Fibroblast of mammary gland (primary cell): ENCODE measurements at places on chromosomes 12 and 14.

GRCh38 chr14:89654998-89655397 lies 238.0 kb upstream of the FOXN3 start:
- DNase-seq = no peak

DNA sequence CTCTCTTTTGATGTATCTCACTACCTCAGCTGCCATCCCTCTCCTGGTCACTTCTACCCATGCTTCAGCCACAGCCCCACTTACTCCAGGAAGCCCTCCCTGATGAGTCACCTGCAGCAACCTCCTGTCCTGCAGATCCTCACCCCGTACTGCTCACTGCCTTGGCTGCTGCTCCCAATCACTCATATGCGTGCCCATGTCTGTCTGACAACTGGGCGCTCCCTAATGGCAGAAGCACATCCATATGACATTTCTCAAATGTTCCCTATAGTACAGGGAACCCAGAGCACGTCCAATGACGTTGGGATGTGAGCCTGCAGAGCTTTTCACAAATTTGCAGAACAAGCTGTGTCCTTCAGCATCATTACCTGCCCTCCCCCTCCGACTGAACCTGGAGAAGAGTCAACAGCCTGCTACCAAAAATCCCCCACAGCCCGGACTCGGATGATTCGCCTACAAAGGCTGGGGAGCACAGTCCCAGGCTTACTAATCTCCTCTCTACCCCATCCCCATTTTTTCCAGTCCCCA lies 90.0 kb downstream of the SINHCAF start:
- DNase-seq = peak; percentile 6

DNA sequence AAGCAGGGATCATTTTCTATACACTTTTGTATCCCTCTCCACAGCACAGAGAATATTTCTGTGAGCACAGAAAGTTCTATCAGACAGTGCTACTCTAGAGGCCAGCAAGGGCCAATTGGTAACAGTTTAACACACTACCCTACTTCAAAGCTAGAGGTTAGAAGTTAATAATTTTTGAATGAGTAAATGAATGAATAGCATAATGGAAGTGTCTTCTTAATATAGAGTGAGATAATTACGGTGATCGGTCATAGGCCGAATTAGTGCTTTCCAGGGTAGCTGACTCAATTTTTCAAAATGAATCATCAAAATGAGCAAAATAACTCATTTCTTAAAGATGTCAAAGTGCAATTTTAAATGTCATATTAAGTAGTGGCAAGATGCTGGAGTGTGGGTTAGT lies 67.0 kb upstream of the CCDC198 start:
- no peak for DNase-seq

GRCh38 chr14:67242168-67242420 lies 859 bp downstream of the PALS1 start:
- no peak for DNase-seq

GRCh38 chr14:33363682-33364081 lies 425.0 kb downstream of the NPAS3 start:
- DNase-seq = no peak

DNA sequence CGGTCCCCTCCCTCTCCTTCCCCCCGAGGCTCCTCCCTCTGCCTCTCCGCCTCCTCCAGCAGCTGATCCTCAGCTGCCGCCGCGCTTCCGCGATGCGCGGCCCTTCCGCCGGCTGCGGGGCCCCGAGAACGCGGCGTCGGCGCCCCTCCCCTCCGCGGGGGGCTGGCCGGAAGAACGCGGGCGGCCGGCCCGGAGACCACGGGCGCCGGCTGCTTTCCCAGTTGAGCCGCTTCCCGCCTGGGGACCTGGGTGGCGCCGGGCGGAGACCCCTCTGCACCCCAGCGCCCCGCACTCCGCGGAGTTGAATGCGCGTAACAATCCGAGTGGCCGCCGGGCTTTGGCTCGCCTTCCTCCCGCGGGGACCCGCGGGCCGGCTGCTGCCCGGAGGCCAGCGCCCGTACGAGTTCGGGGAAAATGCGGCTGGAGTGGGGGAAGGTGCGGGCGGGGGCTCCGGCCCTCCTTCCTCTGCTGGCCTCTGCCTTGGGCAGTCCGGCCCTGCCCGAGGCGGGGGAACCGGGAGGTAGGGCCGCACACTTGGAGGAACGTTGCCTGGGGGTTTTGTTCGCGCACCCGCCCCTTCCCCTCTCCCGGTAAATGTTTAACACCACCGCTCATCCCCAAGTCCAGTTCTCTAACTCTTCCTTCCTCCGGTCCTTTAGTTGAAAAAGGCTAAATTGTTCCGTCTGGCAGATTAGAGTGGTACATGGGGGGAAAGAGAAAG lies 393 bp upstream of the DCAF5 start:
- peak; percentile 90 for DNase-seq

DNA sequence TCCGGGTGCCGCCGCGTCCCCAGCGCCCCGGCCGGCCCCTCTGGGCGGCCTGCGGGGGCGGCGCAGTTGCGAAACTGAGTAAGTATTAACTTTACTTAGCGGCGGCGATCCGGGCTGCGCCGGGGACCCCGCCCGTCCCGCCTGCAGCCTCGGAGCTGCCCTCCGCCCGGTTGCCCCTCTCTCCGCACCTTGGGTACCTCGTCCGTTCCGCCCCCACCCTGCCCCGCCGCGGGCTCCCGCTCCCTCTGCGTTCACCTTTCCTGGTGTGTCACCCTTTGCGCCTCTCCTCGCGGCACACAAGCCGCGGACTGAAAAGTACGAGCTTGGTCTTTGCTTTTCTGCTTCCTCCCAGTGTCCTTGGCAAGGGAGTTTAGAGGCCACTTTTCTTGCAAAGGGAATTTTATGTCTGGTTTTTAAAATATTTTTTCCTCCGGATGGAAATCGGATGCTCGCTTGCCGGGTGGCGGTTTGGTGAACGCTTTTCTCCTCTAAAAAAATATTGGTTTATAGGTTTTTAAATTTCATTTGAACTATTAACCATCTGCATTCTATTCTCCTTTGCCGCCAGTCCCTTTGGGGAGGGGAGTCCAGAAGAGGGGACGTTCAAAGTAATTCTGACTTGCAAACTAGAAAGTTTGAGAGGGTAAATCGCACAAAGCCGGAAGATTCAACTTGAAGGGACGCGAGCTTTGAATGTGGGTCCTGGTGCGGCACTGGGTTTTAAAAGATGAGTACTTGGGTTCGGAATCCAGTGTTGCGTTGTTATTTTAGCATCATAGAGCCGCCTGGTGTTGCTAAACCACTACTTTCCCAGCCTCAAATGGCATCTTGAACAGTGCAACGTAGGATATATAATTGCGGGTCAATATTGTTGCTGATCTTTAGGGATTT lies 834 bp downstream of the RASSF8 start:
- DNase-seq = peak; percentile 91

- DNase-seq = no peak
Observed at GRCh38 chr14:101473795-101474562, 87.3 kb upstream of the DIO3 start.

DNA sequence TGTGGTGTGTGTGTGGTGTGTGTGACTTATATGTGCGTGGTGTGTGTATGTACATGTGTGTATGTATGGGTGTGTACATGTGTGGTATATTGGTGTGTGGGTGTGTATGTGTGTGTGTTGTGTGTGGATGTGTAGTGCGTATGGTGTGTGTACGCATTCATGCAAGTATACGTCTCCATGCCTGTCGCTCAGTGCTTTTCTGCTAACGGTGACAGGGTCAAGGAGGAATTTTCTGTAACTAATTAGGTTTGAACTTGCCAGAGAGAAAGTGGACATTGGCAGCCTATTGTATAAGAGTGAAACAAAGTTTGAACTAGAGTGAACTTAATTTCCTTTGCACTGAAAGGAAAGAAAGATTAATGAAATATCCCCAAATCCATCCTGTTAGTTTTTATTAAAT lies 120.9 kb upstream of the GSC start:
- DNase-seq = no peak

- DNase-seq = peak; percentile 16
Observed at GRCh38 chr12:57621497-57622292, 10.5 kb downstream of the ARHGEF25 start.

DNA sequence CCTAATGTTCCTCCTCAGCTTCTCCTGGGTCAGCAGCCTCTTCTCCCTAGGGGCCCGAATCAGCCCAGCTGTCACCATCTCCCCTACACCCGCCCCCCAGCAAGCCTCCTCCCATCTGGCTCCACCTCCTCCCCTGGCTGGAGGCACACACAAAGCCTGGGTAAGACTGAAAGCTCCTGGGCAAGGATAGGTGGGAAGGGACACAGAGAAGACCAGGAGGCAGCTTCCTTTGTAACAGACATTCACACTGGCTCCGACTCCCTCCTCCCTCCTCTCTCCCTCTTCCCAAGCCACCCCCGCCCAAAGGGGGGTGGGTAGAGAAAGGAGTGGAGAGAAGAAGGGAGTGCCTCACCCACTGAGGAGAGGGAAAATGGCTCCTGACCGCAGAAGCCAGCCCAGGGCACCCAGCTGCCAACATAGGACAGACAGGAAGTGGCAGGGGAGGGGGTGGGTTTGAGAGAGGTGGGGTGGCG lies 4.0 kb downstream of the CHD4 start:
- DNase-seq = peak; percentile 42

DNA sequence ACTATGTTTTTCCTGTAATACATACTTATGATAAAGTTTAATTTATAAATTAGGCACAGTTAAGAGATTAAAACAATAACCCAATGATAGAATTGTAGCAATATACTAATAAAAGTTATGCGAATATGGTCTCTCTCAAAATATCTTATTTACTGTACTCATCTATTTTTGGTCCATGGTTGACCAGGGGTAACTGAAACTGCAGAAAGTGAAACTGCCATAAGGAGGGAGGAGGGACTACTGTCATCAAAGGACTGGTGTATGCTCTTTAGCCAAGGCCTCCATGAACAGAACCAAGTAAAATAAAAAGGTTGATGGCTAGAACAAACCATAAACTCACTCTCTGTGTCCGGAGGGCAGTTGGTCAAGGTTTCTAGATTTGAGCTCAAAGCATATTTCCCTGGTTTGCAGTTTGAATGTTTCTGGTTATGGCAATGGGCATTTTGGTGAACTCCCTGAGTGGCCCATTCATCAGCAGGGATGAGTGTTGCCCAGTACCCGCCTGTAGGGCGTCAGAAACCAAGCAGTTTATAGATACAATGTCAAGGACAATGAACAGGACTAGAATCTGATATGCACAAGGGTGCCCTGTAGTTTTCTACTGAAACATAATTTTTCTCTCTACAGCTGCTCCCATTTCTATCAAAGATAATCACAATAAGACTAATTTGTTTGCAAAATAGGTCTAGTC lies 19.8 kb downstream of the LEMD3 start:
- no peak for DNase-seq

GRCh38 chr12:27104546-27104945 lies 22.2 kb upstream of the C12orf71 start:
- no peak for DNase-seq

DNA sequence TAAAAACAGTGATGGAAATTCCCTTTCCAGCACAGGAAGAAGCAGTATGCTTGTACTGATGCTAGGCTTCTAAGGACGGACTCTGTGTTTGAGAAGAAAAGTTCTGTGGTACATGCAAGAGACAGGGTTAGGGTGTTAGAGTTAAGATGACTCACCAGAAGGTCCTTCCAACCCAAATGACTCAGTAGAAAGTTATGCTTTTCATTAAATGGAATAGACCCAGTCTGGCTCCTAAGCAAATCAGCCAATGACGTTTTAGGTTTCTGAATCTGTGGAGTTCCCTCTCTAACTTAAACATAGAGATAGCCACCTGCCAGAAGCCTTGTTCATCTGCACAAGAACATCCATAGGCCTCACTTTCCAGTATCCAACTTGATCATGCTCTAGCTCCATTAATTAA lies 5.7 kb downstream of the PTHLH start:
- peak; percentile 98 for DNase-seq

DNA sequence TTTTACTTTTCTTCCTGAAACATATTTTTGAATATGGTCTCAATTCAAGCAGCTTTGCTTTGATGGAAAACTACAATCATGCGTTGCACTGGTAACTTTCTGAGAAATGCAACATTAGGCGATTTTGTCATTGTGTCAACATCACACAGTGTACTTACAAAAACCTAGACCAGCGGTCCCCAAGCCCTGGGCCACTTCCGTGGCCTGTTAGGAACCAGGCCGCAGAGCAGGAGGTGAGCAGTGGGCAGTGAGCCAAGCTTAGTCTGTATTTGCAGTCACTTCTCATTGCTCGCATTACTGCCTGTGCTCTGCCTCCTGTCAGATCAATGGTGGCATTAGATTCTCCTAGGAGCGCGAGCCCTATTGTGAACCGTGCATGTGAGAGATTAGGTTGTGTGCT lies 163.7 kb upstream of the NOVA1 start:
- DNase-seq = no peak

- DNase-seq = peak; percentile 42
Observed at GRCh38 chr12:56220611-56221231, 1.0 kb downstream of the RNF41 start.

DNA sequence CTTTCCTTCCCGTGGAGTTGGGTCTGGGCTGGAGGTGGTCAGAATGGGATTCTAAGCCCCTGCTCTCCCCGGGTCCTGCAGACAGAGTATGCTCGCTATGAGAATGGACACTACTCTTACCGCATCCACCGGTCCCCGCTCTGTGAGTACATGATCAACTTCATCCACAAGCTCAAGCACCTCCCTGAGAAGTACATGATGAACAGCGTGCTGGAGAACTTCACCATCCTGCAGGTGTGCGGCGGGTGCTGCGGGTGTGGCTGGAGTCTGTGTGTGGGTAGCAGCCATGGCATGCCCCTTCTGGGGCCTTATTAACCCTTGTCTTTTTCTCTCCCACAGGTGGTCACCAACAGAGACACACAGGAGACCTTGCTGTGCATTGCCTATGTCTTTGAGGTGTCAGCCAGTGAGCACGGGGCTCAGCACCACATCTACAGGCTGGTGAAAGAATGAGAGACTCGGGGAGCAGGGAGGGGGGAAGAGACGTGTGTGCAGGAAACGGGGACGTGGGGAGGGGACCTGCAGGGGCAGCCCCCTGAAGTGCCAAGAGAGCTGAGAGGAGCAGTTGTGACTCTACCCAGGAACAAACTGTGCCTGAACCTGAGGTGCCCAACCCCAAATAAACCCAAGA lies 37.0 kb upstream of the TSPAN9 start:
- no peak for DNase-seq

DNA sequence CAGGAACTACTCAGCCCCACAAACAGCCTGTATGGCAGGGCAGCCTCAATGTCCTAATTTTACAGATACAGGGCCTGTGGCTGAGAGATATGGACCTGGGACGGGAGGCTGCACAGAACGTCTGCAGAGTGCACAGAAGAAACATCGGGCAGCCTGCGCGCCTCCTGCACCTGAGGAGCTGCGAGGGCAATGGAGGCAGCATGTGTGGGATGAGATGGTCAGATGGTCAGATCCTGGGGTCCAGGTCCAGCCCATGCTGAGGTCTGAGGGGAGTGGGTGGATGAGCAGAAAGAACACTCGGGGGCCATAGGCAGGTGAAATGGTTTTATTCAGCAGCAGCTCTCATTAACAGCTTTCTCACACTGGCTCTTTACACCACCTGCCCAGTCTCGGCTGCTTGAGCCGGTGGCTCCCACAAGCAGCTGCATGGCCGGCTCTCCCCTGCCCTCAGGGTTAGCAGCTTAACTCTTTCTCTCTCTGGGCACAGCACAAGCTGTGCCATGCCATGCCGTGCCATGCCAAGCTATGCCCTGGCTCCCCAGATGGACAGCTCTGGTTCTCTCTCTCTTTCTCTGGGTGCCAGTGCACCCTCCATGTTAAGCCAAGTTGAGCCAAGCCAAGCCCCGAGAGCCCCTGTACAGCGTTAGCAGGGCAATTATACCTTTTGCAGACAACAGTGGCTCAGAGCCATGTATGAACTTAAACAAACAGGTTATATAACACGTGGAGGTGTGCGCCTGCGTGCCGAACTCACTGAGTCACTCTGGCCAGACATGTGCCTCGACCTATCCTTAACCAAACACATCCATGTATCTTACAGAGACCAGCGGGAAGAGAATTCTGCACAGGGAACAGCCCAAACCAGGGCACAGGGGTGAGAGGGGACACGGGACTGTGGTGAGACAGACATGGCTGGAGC lies 47.6 kb downstream of the RIMBP2 start:
- DNase-seq = no peak

GRCh38 chr12:107477947-107478610 lies 207.5 kb upstream of the PWP1 start:
- DNase-seq = peak; percentile 43
